ENCODE measurements at places on chromosomes 5 and 9.
A peak's percentile ranks its signal among the peaks of the same experiment; 100 is the strongest.

DNA sequence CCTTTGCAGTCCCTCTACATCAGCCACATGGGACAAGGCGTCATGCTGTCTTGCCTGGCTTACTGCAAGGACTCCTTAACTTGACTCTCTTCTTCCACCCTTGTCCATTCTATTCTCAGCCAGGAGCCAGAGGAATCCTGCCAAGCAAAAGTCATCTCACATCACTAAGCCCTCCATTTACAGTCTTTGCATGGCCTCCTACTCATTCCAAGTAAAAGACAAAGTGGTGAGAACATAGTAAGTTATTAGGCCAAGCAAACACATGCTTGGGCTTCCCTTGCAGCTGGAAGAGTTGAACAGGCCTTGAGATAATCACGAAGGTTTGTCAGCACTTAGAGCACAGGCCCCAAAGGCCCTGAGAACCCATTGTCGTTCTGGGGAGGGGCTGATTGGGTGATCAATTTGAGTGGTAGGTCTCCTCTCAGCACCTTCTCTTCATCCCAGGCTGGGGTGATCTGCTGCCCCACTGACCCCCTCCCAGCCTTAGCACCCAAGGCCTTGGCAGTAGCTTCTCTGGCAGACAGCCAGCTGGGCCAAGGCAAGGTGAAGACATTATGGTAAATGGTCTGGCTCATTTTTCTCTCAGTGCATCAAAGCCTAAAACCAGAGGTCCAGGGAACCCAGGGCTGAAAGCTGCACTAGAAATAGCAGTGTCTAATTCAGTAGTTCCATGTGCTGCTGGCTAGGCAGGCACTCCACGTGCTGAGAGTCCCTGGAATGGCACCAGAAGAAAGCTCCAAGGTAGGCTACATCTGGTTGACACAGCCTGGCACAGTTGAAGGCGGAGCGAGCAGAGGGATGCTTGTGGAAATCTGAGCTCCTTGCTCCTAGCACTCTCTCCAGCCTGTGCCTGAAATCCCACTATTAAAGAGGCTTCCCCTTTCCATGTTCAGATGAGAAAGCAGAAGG is 121.4 kb downstream of the ASTN2 start:
- DNase-seq: no peak

- DNase-seq: no peak
Measured at GRCh38 chr9:9004810-9005209, 1205.2 kb upstream of the DMAC1 start.

DNA sequence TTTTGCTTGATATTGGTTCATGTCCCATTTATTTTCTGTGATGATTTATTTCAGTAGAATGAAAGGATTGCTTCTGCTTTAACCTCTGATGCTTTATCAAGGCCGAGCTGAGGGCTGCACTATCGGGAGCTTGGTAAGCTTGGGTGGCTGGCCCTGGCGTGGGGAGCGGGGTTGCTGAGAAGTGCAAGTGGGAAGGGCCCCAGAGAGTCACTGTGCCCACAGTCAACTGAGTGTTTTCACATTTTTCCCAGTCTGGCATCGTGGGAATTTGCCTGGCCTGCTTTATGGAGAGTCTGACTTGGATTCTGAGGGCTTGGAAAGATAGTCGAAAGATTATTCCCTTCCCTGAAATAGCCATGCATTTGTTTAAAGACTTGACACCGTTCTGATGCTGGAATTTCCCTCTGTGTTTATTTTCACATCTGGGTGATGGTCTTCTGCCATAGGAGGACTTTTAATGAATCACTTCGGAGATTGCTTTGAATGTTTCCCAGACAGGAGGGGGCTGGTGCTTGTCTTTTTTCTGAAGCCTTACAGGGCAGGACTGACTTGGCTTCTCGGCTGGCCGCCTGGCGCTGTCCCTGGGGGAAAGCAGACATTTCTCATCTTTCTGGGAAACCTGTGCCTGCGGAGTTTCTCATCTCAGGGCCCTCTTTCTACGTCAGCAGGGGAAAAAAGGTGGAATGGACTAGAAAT is 139.0 kb downstream of the BOD1 start:
- no peak for DNase-seq

GRCh38 chr5:177357459-177358351 is at the start of gene RGS14:
RGS14 (plus strand) TSS chr5:177357924; CDS start chr5:177358025, 101 bp downstream.
- DNase-seq: peak; percentile 40

GRCh38 chr5:179763215-179763945 is 30.4 kb upstream of the LTC4S start:
- DNase-seq: peak; percentile 12

DNA sequence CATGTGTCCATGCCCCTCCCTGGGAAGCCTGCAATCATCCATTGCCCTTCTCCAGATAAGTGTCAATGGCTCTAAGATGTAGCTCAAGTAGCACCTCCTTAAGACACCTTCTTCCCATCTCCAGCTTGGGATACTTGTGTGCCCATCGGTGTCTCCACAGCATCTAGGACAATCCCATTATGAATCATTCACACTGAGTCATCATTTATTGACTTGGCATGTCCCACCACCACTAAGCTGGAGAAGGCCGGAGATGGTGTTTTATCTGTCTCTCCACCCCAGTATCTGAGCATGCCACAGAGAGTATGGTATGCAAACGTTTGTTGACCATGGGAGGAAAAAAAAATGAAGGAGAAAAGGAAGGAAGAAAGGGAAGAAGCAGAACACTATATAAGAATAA is 342.2 kb downstream of the TRIM32 start:
- no peak for DNase-seq

DNA sequence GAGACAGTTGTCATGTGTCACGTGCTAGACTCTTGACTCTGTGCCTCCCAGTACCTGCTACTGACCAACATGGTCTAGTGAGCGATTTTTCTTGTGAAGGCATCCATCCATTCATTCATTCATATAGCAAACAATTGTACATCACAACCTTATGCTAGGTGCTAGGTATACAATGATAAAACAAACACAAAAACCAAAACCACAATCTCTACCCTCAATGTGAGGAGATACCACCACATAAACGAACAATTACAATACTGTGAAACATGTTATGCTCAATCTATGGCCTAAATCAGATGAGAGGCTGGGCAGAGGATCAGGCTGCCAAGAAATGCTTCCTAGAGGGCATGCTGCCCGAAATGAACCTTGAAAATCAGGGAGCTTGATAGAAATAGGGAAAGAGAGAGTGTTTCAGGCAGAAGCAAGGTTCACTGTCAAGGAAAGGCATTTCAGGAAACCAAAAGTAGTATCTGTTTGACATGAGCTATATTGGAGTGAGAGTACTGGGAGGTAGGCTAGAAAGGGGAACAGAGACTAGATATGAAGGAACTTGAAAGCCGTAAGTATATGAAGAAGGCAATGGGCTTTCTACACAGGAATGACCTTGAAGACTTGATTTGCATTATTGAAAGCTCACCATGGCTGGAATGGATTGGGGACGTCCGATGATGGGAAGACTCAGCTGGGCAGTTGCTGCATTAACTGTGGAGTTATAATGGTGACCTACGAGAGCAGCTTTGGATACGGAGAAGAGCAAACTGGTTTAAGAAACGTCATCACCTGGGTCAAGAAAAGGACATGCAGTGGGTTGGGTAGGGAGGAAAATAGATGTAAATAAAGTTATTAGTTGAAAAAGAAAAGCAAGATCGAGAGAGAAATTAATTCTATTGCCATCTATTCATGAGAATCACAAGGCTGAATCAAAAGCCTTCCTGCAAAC is 90.1 kb downstream of the THBS4 start:
- no peak for DNase-seq

GRCh38 chr5:43233946-43234345 is 41.9 kb downstream of the NIM1K start:
- no peak for DNase-seq

- DNase-seq: no peak
Measured at GRCh38 chr9:99451112-99451606, 229.1 kb downstream of the SEC61B start.

DNA sequence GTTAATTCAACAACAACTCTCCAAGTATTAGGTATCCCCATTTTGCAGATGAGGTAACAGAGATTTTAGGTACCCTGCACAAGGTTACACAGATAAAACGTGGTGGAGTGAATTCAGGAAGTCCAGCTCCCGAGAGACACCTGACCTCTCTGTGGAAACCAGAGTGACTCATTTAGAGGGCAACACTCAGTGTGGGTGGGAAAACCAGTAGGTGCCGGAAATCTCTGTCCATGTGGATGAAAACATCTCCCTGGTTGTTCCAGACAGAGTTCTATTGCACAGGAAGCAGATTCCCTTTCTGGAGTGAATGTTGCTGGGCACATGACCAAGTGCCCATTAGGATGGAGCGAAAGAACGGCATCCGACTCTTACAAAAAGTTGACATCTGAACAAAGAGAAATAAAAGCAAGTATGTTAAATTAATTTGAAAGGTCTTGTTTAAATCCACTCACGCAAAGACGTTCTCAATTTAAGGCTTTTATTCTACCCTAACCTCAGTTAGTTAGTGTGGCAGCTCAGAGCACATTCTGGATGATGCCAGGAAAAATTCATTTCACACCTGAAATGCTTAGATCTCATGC is 391.9 kb upstream of the WWC1 start:
- no peak for DNase-seq

DNA sequence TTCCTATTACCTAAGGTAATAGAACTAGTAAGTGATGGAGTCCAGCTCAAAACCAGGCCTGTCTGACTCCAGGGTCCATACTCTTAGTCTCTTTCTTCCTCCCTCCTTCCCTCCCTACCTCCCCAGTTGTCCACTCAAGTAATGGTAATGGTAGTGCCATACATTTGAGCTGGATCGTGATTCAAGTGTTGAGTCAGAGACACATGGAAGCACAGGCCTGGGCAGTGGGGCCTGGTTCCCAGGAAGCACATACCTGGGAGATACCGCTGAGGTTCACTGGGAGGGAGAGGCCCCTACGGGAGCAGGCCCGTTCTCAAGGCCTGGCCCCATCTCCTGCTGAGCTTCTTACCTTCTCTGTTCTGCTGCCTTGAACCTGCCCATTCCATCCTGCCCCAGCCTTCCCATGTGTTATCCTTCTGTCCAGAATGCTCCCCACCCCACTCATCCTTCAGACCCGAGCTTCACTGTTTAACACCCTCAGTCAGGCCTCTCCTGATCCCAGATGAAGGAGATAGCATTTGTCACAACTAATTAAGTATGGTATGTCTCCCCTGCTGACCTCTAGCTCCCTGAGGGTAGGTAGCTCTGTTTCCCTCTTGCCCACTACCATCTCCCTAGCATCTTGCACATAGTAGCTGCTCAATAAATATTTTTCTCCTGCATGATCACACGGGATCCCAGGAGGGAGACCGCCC is 13.8 kb downstream of the URM1 start:
- no peak for DNase-seq

GRCh38 chr5:22780756-22781155 is 72.4 kb downstream of the CDH12 start:
- DNase-seq: no peak

DNA sequence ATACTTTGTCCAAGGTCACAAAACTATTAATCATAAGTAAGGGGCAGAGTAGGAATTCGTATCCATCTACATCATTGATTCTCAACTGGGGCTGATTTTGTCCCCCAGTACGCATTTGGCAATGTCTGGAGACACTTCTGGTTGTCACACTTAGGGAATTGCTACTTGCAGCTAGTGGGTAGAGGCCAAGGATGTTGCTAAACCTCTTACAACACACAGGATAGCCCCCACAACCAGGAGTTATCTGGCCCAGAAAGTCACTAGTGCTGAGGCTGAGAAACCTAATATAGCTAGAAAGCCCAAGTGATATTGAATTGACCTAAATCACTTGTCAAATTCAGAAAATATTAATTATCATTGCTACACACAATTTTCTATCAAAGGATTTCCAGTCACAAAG is 120.4 kb upstream of the ABCA1 start:
- no peak for DNase-seq

DNA sequence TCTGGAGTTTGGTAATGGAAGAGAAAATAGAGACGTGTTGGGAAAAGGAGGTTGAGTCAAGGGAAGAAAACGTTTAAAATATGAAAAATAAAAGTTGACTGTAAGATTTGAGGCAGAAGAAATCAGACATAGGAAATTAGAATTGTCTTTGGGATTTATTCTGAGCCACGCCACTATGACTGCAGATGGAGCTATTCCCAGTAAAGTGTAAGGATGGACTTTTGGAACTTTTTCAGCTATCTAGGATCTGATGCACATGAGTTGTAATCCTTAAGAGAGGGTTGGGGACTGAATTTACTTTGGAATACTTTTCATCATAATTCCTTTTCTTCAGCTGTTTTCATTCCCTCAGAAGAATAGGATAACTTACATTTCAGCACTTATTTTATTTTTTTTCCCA is 336.7 kb downstream of the FAM170A start:
- DNase-seq: no peak

Data from stimulated activated CD4-positive, alpha-beta T cell treated with anti-CD3 and anti-CD28 coated beads, Interleukin-1b, Interleukin-23, amount 100 ng/mL, for 4 hours (primary cell).